ENCODE measurements at places on chromosomes 5 and 9.
A peak's percentile ranks its signal among the peaks of the same experiment; 100 is the strongest.

- DNase-seq, result no peak
These were observed 379.5 kb downstream of the CDH18 start for GRCh38 chr5:19608444-19609002.

- DNase-seq, result no peak
These were observed 280.3 kb downstream of the DRD1 start for GRCh38 chr5:175163586-175164275.

- DNase-seq, result peak; percentile 87
These were observed at the start of gene PCDHGA12 for GRCh38 chr5:141430332-141431113. TSS of gene PCDHGA12 (plus strand) at chr5:141430507. CDS start at chr5:141430760, 253 bp downstream.

DNA sequence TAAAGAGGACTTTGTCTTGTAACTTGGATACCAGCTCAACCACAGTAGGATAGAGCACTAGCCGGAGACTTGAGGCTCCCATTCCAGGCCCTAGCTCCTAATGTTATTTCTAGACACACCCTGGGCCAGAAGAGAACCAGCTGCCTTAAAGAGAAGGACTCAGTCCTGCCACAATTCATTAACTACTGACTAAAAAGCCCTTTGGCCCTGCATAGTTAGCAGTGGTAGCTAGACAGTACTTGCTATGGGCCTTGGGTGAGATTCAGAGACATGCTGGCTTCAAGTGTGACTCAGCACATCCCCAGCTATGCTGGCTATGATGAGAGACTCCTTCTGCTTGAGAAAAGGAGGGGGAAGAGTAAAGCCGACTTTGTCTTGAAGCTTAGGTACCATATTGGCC, 47.3 kb downstream of the TMEM167A start:
- DNase-seq, result peak; percentile 30

- peak; percentile 30 for DNase-seq
These were observed 48.9 kb downstream of the DAB2IP start for GRCh38 chr9:121700165-121700831.
